ENCODE measurements at places on chromosomes 3 and 15.

GRCh38 chr3:101065962-101066361 lies 72.7 kb upstream of the ABI3BP start:
- no peak for DNase-seq

- DNase-seq, result peak; percentile 69
Observed at GRCh38 chr3:136819731-136820679, 1.1 kb downstream of the SLC35G2 start.

DNA sequence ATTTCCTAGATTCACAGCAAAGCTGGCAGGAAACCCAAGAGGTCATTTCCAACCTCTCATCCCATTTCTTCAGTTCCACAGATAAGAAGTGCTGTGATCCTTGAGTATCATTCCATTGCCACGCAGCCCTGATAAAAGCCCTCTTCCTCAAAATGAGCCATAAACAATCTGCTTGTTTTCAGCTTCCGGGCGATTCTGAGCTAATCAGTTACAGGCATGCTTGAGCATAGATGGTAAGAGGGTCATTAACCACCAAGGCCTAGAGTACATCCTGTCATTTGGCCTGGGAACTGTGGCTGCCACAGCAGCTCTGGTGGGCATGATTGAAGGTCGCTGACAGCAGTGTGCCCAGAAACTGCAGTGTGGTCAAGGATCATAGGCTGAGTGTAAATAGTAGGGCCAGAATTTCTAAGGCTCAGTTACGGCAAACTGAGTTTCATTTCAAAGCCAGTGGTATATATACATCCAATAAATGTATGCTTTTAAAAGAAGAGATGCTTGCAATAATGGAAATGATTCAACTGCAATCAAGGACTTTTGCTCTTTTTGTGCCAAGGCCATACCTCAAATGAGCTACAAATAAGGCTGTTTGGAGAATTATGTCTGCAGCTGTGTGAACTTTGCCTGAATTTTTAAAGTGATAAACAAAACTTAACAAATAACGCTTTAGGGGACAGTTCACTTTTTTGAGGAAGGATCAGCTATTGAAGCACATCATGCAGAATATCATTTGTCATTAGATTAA lies 47.3 kb downstream of the P3H2 start:
- no peak for DNase-seq

- DNase-seq, result no peak
Observed at GRCh38 chr3:105579439-105579838, 212.7 kb downstream of the ALCAM start.

- no peak for DNase-seq
Observed at GRCh38 chr15:99537344-99537743, 28.4 kb upstream of the MEF2A start.

DNA sequence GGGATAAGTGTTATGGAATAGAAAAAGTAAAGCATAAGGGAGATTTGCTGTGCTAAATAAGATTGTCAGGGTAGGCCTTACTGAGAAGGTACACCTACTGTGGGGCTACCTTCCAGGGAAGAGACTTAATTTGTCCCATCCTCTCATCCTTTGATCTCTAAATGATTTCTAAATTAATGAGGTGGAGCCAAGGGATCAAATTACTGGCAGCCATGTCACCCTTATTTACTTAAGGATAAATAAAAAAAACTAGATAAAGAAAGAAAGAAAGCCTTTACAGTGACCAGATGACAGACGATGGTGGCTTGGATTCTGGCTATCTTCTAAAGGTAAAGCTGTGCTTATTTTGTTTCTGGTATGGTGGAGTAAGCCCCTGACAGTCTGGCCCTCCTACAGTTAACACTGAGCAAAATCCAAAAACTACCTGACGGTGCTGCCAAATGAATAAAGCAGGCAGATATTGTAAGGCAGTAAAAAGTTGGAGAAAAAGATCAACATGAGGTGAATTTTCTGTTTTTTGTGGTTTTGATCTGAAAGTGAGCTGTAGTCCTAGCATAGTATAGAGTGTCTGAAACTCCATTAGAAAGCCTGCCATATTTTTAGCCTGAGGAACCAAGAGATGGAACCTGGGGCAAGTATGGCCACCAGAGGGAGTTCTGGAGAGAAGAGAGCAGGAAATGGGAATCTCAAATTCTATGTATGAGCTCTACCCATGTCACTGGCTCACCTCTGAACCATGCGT lies 285.1 kb upstream of the MANF start:
- DNase-seq, result no peak

DNA sequence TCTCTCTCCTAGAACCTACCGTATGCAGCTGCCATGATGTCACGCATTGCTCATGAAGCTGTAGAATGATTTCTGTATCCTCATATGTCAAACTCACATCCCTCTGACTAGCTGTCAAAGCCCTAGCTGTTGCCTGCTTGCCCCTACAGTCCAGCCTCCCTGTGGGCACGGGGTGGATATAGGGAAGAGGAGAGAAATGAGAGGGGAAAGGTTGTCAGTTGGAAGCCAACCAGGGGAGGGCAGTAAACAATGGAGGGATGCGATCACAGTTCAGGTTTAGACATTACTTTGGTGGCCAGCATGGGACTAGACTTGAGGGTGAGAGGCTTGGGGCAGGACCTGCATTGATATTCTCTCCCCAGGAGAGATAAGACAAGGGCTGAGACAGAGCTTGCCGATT lies 1.7 kb upstream of the HDGFL3 start:
- no peak for DNase-seq

- no peak for DNase-seq
Observed at GRCh38 chr3:193389335-193389734, 10.8 kb upstream of the ATP13A5 start.

DNA sequence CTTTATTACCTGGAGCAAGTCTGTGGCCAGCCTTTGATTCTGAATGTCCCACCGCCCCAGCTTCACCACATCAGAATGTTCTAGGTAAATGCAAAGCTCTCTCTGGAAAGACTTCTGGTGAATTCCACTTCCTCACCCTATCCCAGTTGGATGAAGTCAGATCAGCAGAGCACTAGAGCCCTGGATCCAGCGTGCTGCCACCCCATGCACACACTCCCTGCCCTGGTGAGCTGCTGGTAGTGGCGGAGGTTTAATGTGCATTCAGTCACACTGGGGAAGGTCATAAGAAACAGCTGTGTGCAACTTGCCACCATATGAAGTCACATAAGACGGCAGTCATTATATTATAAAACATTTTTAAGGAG lies 16.3 kb upstream of the SLC41A3 start:
- no peak for DNase-seq

DNA sequence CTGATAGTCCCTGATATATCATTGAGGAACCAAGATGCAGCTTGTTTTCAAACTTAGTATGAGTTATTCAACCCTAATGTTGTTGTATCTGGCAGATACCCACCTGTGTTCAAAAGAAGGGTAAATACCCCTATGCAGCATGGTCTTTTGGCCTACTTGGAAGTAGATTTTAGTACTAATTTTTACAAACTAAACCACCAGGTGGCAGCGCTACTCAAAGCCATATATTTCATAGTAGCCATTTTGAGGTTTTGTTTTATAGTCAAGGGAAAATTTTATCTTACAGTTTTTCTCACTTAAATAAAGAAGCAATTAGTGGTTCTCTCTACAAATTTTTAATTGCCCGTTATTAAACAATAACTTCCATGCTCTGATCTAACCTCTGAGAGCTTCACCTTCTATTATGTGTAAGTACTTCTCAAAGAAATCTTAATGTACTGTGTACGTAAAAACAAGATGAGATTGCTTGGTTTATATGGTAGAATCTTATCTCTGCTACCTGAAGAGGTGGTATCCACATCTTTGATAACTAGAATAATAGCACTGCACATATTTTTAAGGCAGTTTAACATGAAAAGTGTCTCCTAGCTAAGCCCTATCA lies 31.5 kb upstream of the MLF1 start:
- no peak for DNase-seq

- no peak for DNase-seq
Observed at GRCh38 chr3:160986069-160986468, 119.1 kb downstream of the B3GALNT1 start.

DNA sequence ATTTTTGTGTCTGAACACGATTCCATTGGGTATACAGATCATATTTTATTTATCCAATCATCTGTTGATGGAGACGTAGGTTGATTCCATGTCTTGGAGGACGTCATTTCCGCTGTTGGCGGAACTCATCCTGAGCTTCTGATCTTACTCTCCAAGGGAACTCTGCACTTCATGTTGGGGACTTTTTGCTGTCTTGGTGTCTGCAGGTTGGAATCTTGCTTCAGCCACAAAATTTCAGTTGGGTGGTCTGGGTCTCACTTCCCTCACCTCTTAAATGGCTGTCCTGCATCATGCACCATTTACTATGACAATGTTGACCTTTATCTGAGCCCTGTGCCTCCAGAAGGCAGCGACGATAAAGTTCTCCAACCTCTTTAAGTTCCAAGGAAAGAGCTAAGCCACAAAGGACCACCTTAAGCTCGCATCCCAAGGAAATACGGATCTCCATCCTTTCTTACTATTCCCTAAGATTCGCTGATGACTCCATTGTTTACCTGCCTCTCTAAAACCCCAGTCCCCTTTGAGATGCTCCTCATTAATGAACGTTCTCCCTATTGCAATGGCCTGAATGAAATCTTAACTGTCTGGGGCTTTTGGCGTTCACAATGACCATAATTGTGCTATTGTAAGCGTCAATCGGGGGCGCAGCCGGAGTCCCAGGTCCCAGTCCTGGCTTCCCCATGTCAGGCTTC lies 23.1 kb upstream of the RNU6-1 start:
- peak; percentile 35 for DNase-seq

- DNase-seq, result no peak
Observed at GRCh38 chr3:143977341-143978262, 6.0 kb downstream of the DIPK2A start.

- DNase-seq, result peak; percentile 13
Observed at GRCh38 chr3:193812078-193812725, 219.2 kb downstream of the OPA1 start.

- DNase-seq, result no peak
Observed at GRCh38 chr15:33934921-33935320, 33.4 kb upstream of the CHRM5 start.

DNA sequence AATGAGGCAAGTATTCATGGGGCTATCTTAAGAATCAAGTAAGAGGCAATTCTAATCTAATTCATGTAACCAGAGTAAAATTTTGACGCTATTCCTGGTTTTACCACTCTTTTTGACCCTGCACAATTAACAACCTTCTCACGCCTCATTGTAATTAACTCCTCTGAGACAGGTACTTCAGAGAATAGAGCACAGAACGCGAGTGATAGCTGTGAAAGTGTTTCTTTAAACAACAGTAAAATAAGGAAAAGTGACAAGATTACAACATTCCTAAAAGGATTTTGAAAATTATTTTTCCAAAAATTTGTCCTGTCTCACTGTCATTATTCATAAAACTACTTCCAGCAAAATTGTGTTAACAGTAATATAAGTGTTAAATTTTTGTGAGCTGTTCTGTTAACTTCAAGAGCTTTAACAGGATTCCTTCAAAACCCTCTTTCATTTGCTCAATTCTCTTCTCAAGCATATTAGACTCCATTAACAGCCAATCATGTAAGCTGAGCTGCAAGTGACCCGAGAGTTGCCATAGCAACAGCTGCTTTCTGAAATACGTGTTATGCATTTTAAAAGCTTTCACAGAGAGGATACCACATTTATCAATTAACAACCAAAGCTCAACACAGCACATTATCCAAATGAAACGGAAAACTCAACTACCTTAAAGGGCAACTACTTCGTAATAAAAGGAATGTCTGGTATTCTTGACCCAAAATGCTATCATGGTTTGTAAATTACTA lies 93.1 kb downstream of the STAG1 start:
- no peak for DNase-seq

DNA sequence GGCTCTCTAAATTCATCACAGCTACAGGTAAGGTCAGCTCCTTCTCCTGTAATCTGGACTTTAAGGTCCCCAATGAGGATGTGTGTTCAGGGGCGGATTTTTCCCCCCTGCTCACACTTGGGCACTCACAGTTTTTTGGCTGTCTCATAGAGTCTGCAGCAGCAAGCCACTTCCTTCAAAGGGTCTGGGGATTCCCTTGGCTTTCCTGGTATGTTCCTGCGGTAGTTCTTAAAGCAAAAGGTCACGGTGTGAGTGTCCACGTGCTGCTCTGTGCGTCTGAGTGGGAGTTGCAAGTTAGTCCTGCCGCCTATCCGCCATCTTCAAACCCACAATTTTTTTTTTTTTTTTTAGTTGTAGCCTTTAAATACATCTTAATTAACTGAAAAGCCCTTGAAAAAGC lies 15.4 kb upstream of the CFAP20DC start:
- DNase-seq, result no peak

DNA sequence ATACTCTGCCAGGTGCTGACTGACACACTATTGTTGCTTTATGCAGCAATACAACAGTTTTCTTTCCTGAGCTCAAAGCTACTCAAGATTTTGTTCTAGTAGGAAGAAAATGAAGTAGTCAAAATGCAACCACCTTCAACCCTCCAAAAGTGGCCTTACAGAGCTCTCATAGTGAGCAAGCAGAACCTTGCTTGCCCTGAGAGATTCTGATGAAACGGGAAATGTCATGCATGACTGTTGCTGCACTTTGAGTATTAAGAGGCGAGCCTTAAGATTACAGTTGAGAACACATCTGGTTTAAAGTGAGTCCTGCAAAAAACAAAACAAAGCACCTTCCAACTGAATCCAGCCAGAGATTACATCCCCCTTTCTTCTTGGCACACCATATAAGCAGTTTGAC lies 29.7 kb downstream of the MINDY4B start:
- no peak for DNase-seq

DNA sequence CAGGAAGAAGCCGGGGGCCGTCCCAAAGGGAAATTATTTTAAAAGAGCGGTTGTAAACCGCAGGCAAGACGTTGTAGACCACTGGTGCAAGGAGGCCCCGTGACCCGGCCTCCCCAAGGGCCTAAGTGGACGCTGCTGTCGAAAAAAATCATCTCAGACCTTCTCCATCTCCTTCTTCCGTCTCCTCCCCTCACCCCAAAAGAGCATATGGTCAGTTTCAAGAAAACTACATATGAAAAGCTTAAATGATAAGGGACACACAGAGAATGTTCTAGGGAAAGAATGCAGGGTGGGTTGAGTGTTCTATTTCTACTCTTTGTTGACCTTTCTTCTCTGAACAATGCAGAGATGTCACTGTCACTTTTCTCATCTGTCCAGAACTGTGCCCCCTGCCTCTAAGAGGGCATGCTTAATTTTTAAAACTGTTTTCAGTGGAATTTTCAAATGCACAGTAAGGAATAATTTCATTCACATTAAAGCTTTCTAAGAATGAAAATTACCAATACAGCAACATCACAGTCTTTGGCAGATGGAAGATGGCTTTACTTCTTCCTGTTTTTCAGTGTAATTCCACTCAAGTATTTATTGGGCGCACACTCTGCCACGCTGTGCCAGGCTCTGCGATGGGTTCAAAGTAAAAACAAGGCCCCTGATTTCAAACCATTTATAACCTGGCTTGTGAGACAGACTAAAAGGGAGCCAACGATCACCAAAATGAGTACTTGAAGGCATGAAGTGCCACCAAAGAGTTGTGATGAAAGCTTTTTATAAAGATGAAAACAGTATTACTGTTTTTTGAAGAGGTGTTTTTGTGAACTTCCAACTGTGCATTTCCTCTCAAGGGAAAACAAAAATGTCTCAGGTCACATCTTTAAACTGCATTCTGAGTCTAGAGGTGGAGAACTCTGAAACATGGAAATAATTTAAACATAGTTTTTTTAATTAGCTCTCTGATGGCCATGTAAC lies 891 bp upstream of the TOP2B start:
- no peak for DNase-seq

- no peak for DNase-seq
Observed at GRCh38 chr3:69164296-69164695, 41.9 kb upstream of the LMOD3 start.

All from activated CD8-positive, alpha-beta memory T cell treated with anti-CD3 and anti-CD28 coated beads for 24 hours (primary cell).